ENCODE measurements at places on chromosomes 1 and 21.

- no peak for DNase-seq
Observed at GRCh38 chr1:211928993-211929637, 98.6 kb upstream of the LPGAT1 start.

DNA sequence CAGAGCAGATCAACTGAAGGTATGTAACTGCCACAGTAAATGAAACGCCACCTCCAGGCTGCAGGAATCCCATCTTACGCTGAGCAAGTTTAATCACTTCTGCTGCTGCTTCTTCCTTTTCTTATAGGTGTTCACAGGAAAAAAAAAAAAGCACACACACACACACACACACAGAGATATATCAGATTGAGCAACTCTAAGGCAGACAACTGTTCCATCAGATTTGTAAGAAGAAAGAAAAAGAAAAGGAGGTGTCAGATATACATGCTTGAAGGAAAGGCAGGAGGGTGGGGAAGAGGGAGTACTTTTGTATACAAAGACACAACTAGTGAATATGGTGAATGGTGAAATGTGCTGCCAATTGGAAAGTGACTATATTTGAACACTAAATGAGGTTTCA lies 28.6 kb downstream of the DSTYK start:
- no peak for DNase-seq

- no peak for DNase-seq
Observed at GRCh38 chr1:31787261-31787660, 23.1 kb upstream of the ADGRB2 start.

DNA sequence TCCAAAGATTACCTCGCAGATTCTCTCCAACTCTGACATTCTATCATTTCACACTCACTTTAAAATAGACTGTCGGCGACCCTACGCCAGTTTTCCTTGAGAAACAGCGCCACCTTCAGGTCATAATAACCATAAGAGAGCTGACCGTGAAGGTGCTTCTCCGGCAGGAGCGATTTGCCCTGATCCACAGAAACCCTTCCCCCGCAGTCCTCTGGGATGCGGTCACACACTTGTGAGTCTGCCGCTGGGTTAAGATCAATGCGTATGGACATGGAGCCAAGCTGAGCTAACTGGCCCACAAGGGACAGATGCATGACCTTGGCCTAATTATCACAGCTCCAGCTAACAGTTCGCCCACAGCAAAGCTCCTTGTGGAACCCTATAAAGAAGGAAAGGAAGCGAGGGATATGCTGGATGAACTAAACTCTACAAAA lies 32.8 kb upstream of the IFNAR2 start:
- DNase-seq: peak; percentile 41

DNA sequence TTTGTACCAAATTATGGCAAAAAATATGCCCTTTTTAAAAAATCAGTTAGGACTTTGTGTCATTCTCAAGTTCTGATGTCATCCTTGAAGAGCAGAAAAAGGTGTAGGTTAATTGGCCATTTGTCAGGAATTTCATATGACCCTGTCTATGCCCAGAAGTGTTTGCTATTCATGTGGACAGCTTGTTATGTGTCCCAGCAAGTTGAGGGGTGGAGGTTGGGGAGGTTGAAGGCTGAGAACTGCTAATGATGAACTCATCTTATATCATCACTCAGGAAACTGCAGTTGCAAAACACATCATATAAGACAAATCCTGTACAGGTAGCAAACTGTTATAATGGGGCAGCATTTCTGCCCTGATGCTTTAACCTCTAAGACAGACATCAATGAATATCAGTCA lies 106.5 kb downstream of the PHTF1 start:
- no peak for DNase-seq

DNA sequence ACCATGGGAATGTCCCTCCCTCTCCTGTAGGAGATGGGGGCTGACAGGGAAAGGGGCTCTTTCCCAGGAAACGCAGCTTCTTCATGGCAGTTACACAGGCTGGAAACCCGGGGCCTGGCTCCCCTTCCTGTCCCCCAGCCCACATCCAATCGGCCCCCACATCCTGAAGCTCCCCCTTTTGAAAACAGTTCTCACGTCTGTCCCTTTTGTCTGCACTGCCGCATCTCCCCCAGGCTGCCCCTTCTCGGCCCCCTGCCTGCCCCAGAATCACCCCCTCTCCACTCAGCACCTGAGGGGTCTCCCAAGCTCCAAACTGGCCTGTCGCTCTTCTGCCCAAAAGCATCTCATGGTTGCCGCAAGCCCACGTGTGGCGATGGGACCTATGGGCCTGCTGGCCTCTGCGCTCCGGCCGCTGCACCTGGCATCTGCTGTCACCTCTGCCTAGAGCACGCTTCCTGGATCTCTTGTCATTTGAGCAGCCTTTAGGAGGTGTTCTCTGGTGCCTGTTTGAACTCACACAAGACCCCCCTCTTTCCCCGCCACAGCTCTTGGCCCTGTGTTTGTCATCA lies 867 bp downstream of the SLC1A7 start:
- no peak for DNase-seq

GRCh38 chr1:235624721-235625333 lies 24.8 kb downstream of the GNG4 start:
- no peak for DNase-seq

- DNase-seq: no peak
Observed at GRCh38 chr1:84888753-84889152, 4.3 kb downstream of the LPAR3 start.

GRCh38 chr21:41940431-41940830 lies 13.4 kb downstream of the C2CD2 start:
- no peak for DNase-seq

DNA sequence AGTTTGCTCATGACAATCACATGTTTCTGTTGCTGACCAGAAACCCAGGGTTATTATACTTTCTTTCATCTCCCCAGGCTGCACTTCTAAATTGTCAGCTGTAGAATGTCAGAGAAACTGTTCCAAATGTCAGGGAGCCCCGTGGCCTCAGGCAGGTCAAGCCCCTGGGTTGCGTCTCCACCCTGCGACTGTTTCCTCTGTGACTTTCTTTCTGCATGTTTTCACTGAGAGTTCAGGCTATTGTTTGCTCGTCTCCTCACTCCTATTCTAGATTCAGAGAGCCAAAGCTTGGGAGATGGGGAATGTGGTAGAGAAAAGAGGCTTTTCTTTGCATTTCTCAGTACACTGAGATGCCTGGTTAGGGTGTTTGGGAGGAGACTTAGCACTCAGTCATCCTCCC lies 97.4 kb downstream of the CENPF start:
- DNase-seq: no peak

GRCh38 chr1:185679220-185679619 lies 55.0 kb upstream of the HMCN1 start:
- DNase-seq: no peak

GRCh38 chr1:230280906-230281413 lies 145.2 kb downstream of the PGBD5 start:
- no peak for DNase-seq

DNA sequence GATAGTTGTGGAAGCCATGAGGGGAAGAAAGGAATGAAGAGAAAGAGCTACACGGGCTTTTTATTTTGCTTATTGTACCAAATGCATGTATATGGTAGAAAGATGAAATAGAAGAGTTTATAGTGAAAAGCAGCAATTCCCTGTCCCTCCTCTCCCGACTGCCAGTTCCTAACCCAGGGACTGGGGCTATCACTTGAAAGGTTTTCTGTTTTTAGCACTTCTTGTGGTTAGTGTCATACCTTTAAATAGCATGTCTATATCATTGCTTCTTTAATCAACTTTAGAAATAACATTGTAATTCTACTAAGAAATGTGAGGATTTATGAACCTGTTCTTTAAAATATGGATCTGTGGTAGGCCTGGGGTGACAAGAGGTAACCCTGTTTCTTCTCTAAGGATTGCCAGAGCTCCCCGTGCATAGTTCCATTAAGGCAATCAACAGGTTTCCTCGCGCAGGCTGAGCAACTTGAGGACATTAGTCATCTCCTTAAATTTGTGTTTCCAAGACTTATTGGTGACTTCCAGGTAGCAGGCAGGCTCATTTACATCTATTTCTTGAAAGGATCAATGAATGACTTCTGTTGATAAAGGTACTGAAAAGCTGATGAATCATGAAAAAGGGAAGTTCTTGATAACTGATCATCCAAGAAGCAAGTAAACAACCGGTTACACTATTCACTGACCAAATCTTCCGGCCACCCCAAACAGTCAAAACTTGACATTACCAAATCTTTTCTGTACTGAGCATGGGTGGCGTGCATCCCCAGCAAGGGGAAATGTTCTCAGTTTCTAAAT lies 37.8 kb upstream of the S1PR1 start:
- DNase-seq: no peak

DNA sequence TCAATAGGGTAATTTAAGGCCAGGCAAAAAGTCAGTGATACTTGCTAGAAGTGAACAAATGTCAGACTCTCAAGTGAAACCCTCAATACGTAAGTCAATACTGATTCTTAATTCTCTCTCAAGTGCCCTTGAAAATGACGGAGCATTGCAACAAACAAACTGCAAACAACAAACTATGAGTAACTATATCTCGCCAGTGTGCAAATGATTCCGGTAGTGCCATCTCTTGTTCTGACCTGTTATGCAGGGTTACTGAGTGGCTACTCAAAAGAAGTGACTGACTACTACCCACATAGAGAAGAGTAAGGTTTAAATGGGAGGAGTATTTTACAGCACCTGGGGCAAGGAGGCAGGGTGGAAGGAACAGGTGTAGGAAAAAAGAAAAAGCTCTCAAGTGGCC lies 1.6 kb downstream of the SLC19A2 start:
- DNase-seq: no peak

DNA sequence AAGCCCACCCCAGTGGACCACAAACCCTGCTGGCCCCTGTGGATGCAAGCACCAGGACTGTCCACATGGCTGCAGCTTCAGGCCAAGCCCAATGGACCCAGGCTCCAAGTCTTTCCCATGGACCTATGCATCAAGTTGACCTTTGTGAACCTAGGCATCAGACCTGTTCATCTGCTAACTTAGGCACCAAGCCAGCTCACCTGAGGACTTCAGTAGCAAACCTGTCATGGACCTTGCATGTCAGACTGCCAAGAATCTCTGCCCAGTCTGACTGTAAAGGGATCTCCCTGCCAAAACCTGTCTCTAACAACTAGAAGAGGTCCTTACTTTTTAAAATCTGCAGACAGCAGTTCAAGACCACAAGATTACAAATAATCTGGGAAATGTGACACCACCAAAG lies 37.8 kb downstream of the FMO3 start:
- DNase-seq: no peak

DNA sequence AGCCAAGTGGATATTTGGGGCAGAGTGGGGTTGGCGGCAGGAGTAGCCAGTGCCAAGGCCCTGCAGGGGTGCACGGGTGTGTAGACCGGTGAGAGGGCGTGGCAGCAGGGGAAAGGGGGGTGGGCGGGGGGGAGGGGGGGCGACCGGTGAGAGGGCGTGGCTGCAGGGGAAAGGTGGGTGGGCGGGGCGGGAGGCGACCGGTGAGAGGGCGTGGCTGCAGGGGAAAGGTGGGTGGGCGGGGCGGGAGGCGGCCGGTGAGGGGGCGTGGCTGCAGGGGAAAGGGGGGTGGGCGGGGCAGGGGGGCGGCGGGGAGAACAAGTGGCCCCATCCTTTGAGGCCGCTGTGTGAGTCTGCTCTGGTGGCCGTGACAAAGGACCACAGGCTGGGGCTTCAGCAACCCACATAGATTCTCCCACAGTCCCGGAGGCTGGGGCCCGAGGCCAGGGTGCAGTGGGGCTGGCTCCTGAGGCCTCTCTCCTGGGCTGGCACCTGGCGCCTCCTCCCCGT lies 25.8 kb downstream of the RRP1 start:
- DNase-seq: no peak

- no peak for DNase-seq
Observed at GRCh38 chr1:59266927-59267293, 30.0 kb upstream of the FGGY start.

- DNase-seq: no peak
Observed at GRCh38 chr1:92851729-92852128, 19.9 kb downstream of the RPL5 start.

GRCh38 chr1:38677311-38677710 lies 182.3 kb downstream of the RRAGC start:
- DNase-seq: no peak

- DNase-seq: no peak
Observed at GRCh38 chr1:32997381-32997891, 32.8 kb upstream of the RNF19B start.

DNA sequence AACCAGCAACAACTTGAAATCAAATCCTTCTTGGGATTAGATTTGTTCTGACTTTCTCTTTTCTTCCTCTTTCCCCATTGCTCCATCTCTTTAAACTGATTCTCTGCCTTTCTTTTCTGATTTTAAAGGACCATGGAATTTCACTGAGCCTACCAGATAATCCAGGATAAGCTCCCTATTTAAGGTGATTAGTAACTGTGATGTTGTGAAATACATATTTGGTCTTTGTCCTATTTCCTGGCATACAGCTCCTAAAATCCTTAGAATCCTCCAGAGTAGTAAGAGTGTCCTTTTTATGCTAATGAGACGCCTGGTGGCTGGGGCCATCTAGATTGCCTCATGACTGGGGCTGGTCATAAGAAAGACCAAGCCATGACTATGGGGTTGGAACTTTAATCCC lies 236.9 kb downstream of the USP25 start:
- DNase-seq: no peak

GRCh38 chr1:228996281-228996680 lies 261.0 kb downstream of the RHOU start:
- DNase-seq: no peak

DNA sequence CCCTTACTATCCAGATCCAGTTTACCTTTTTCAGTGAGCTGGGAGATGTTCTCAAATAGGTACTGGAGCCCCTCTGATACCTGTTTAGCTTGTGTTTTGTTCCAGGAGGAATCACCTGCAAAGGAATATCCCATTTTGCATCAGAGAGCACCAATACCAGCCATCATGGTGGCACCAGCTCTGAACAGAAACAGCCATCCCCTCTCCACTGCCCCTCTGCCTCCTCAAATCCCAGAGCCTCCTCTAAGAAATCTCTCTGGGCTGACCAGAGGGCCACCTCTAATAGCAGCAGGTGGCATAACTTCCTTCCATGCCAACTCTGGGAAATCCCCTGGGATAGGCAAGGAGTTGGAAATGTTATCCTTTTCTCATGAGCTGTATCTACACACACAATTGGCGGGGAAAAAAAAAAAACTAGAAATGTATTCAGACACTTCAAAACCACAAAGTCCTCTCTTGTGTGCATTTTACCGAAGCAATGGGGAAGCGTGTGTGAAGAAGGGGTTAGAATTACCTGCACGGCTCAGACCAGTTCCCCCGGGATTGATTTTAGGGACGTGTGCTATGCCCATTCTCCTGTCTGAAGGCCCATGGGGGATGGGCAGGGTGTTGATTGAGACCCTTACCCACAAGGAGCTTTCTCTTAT lies 2.4 kb downstream of the PGLYRP4 start:
- DNase-seq: no peak

DNA sequence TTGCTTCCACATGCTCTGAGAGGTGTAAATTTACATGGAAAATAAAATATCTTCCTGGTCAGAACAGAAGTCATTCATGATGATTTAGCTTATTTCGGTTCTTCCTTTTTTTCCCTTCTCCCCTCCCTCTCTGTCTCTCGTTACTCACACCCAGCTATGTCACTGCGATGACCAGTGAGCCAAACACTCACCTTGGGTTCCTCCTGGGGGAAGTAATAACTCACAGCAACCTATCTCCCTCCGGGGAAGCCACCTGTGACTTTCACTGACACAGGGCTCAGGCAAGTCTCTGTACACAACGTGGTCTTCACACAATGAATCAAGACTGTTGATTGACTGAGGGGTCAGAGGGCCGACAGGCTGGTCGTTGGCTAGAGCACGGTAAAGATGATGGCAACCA lies 135.3 kb upstream of the VANGL1 start:
- DNase-seq: no peak

GRCh38 chr1:15432324-15432723 lies 5.9 kb upstream of the CTRC start:
- no peak for DNase-seq

- no peak for DNase-seq
Observed at GRCh38 chr1:239841631-239842030, 250.1 kb upstream of the FMN2 start.
